Omental fat pad (tissue), 4 donors: ENCODE measurements at places on chromosomes 3 and 15. TPM values are rescaled to one million over a fixed set of nuclear protein-coding genes. Genes with fewer than 3 reads are reported as not detected.

DNA sequence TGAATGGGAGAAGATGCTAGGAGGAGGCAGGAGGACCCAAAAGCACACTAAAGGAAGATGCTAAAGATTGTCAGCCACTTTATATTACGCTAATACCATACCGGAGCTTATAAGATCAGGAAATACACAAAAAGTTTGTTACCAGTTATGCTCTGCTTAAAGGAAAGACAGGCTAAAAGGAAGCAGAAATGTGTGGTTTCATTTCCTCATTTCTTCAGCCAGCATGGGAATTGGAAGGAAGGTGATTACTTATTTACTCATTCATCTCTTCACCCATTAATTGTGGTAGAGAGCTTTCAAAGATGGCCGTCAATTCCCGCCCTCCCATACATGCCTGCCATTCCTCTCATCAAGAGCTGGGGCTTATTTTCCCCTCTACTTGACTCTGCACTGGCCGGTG lies 26.7 kb upstream of the TMEM158 start:
- DNase-seq = no peak

- DNase-seq = no peak
These were observed 300.4 kb upstream of the ADAMTS9 start for GRCh38 chr3:64988188-64988587.

DNA sequence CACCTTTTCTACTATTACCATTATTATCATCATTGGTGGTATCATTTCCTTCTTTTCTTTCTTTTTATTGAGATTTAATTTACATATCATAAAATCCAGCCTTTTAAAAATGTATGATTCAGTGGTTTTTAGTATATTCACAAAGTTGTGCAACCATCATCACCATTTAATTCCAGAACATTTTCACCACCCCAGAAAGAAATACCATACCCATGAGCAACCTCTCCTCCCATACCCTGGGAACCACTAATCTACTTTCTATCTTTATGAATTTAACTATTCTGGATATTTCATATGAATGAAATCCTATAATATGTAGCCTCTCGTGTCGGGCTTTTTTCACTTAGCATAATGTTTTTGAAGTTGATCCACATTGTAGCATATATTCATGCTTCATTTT lies 29.1 kb downstream of the AAGAB start:
- DNase-seq = no peak

- no peak for DNase-seq
These were observed 118.2 kb downstream of the ECT2 start for GRCh38 chr3:172868582-172869200.

Gene IQCH
- 1.1 TPM for total RNA-seq

DNA sequence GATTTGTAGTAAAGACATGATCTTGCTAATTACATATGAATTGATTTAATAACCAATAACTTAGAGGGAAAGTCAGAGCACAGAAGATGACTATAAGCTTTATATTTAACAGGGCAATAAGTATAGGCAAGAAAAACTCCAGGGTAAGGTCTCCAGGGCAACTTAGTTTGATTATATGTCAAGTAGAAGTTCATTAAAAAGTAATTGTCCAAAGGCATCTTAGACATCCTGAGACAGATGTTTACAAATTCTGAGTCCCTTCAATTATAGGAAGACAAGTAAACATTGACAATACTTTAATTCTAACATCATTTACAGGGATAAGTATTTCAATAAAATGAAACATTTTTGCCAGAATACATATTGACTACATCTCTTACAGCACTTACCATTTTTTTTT lies 416.0 kb downstream of the RAP2B start:
- no peak for DNase-seq

GRCh38 chr3:183824761-183825455 lies 469 bp downstream of the MAP6D1 start:
- DNase-seq = no peak

- DNase-seq = no peak
These were observed 193.3 kb upstream of the SLCO3A1 start for GRCh38 chr15:91660174-91660649.

DNA sequence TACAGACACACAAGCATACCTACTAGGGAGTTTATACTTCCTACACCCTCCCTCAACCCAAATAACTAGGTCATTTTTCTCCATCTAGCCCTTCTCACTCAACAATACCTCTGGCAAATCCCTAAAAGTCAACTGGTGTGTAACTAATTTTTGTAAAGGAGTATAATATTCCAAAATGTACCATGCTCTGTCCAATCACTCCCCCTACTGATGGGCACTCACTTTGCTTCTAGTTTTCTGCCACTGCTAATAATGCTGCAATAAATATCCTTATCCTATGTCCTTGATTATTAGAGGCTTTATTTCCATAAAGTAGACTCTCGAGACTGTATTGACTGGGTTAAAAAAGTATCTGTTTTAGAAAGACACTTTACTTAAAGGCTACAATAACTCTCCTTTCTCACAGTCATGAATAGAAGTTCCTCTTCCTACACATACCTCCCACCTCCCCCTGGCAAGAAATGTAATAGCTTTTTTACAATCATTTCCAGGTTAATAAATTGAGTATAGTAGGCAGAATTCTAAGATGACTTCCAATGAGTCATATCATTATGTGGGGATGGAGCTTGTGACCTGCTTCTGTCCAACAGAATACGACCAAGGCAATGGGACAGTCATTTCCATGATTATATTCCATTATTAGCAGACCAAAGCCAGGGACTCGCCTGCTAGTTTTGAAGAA lies 30.0 kb downstream of the SHQ1 start:
- DNase-seq = no peak

- DNase-seq = no peak
These were observed 64.1 kb downstream of the CDIN1 start for GRCh38 chr15:36643551-36643950.

Gene GRK7
- 0.12 TPM for total RNA-seq

- no peak for DNase-seq
These were observed 57.1 kb upstream of the RPL32 start for GRCh38 chr3:12898290-12898964.

GRCh38 chr15:77021088-77021481 lies 26.2 kb downstream of the PSTPIP1 start:
- no peak for DNase-seq

DNA sequence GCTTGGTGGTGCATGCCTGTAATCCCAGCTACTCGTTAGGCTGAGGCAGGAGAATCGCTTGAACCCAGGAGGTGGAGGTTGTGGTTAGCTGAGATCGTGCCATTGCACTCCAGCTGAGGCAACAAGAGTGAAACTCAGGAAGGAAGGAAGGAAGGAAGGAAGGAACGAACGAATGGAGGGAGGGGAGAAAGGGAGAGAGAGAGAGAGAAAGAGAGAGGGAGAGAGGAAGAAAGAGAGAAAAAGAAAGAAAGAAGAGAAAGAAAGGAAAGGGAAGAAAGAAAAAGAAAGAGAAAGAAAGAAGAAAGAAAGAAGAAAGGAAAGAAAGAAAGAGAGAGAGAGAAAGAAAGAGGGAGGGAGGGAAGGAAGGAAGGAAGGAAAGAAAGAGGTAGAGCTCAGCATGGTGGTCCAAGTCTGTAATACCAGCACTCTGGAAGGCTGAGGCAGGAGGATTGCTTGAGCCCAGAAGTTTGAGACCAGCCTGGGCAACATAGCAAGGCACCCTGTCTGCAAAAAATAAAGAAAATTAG lies 81.9 kb downstream of the P2RY1 start:
- DNase-seq = no peak

DNA sequence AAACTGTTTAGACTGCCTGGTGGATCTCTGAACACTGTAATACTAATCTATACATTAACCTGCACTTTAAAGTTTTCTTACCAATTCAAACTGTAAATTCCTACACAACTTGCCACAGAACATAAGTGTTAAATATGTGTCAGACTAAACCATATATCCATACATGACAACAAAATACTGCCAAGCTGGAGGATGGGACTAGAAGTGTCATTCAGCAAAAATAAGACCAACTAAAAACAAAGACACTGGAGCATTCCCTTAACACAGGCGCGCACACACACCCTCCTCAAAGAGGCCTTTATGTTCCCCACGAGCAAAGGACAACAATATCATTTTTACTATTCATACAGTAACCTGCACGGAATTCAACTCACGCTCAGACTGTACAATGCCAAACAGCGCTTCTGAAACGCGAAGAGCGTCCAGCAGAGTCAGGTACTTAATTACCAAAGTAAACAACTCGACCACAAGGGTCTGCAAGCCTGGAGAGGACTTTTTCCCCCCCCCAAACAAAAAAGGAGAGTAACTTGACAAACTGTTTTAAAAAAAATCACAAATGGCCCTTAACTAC lies 1.1 kb downstream of the DCUN1D1 start:
- DNase-seq = no peak

DNA sequence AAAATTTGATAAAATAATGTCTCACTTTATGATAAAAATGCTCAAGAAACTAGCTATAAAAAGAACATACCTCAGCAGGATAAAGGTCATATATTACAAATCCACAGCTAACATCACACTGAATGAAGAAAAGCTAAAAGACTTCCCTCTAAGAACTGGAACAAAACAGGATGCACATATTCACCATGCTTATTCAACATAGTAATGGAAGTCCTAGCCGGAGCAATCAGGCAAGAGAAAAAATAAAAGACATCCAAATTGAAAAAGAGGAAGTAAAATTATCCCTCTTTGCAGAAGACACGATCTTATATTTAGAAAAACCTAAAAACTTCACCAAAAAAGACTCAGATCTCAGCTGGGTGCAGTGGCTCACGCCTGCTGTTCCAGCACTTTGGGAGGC lies 34.0 kb downstream of the SENP7 start:
- DNase-seq = no peak

DNA sequence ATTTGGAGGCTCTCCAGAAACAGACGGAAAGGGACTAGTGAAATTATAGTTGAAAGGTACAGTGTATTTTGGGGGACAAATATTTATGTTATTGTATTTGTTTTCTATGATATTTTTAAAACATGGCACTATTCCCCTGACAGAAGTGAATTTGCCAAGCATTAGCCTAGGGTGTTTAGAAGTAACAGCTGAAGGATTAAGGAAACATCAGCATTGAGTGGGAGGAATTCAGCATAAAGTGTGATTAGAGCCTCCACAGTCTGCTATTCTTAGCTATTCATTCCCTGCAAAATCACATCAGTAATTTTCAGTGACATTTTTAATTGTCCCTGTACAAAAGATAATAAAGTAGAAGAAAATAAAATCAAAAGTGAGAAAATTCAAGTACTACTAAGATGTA lies 231.4 kb downstream of the ROBO2 start:
- DNase-seq = no peak

Gene C3orf80
- 0.95 TPM for total RNA-seq

Gene GBE1
- total RNA-seq = 125 TPM

Gene ATP10A
- 14.1 TPM for total RNA-seq

Gene RPUSD3
- 37.5 TPM for total RNA-seq

Gene C3orf20
- total RNA-seq = not detected

Gene THSD4
- 49.2 TPM for total RNA-seq

- no peak for DNase-seq
These were observed 80.1 kb downstream of the SLC6A1 start for GRCh38 chr3:11072631-11073030.

DNA sequence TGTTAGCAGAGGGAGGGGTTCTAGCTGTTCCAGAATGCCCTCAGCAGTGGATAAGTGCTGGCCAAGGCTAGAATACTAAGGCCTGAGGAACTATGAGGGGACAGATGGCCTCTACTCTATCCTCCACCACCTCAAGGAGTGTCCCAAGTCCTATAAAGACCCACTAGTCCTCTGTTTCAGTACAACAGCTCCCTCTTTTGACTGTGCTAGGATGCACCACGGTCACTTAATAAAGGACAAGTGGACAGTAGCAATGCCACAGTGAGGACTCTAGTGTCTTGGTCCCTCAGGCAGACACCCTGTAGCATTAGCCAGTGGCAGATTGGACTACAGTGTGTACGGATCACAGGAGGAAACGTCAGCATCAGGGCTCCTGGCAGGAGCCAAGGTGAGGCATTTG lies 171.8 kb upstream of the PROK2 start:
- no peak for DNase-seq

Gene COL6A5
- not detected for total RNA-seq

DNA sequence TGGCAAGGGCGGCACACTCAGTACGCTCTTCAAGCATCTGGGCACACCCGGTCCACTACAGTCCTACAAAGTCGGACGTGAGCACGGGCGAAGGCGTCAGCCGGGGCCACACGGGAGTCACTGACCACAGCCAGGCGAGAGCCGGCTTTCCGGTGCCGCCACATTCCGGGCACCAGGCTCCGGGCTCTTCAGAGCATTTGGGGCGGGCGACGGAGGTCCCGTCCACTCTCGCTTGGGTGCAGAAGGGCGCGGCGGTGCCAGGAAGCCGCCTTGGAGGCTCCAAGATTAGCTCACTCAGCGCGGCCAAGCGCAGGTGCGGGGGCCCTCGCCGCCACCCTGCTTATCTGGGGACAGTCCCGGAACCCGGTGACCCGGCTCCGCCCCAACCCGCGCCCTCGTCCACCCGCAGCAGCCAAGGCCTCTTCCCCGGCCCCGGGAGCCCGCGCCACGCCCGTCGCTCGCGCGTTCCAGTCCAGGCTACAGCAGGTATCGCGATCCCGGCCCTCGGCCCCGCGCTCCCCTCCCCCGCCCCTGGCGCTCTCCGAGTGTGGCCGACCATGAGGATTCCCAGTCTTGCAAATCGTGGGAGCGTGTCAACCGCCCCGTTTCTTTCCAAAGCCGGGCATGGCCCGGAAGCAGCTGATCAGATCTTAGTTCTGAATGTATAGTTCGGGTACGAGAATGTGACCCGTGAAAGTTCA lies at the start of gene ADPRH:
TSS of gene ADPRH (plus strand) at position 127 of the 701 bp plus-strand sequence. CDS start 2,678 bp downstream, outside the sequence.
- peak; percentile 27 for DNase-seq

GRCh38 chr3:176147251-176147650 lies 1050.0 kb downstream of the TBL1XR1 start:
- no peak for DNase-seq

GRCh38 chr3:126859415-126860246 lies 123.3 kb upstream of the PLXNA1 start:
- DNase-seq = no peak

DNA sequence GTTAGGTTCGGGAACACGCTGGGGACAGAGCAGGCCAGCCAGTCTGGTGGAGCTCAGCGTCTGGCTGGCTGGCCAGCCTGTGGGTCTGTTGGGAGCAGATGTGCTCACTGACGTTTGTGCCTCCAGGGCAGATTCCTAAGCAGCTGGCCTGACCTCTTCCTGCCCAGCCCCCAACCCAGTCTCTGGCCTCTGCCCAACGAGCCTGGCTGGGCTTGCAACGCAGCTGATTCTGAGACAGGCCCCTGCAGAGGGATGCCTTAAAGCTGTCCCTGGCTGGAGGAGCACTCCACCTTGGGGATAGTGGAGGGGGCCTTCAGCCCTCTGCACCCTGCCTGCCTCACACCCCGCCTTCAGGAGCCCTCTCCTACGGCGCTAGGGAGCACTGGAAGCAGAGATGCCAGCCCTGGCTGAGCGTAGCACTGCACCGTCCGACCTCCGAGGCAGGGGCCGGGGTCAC lies 46.0 kb downstream of the KLF13 start:
- DNase-seq = no peak

Gene SLC28A2
- total RNA-seq = not detected
